Kidney (tissue), 22 donors: ENCODE measurements at places on chromosomes 11 and 22. TPM values are rescaled to one million over a fixed set of nuclear protein-coding genes. Genes with fewer than 3 reads are reported as not detected.

ANGPTL5 gene
- not detected for polyA plus RNA-seq

- no peak for DNase-seq
Measured at GRCh38 chr11:78800756-78801155, 226.1 kb upstream of the NARS2 start.

GRCh38 chr22:42077486-42078125, 1.9 kb upstream of the SMDT1 start:
- no peak for DNase-seq

DNA sequence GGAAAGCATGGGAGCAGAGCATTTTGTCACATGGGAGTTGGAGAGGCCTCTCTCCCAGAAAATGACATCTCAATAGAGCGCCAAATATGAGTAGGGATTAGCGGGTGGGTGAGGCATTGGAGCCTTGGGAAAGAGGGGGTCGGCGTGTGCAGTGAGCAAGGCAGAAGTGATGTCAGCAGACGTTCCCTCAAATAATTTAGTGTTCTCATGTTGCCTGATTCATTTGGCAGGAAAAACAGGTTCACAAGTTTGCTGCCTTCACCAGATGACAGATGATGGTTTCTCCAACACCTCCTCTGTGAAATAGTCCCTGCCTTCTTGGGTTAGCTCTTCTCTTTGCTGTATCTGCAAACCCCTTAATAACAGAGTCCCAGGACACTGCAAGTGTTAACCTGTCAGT, 118.5 kb upstream of the ARHGAP20 start:
- DNase-seq: no peak

DNA sequence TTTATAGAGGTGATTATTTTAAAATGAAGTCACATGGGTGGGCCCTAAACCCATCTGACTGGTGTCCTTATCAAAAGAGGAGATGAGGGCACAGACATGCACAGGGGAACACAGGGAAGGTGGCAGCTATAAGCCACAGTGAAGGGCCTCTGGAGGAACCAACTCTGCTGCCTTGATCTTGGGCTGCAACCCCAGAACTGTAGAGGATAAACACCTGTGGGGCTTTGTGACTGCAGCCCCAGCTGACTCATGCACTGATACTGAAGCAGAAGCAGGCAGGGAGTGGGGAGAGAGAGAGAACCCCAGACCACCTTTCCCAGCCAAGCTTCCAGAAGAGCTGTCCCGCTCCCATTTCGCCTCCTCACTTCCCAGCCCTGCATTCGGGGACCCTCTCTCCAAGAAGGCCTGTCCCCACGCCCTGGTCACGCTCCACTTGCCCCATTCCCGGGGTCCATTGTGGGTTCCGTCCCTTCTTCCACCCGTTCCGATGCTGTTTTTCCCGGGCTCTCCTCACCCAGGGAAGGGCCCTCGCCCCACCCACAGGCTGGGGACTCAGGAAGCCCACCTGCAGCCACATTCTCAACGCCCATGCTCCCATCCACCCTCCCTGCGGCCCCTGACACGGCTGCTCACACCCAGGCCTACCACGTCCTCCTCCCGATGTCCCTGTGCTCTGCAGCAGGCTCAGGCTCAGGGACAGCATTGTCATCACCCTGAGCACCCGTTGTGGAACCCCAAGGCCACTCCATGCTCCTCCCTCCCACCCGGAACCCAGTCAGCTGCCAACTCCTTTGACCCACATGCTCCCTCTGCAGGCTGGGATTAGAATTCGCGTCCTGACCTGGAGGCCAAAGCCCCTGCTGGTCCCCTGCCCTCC, 90.8 kb upstream of the SHANK2 start:
- peak; percentile 34 for DNase-seq
